Ascending aorta (tissue), 2 donors: ENCODE measurements at places on chromosomes 16 and 17. TPM values are rescaled to one million over a fixed set of nuclear protein-coding genes. Genes with fewer than 3 reads are reported as not detected.

SUZ12 gene
- total RNA-seq = 6.5 TPM

CTRB1 gene
- not detected for total RNA-seq

TEX14 gene
- total RNA-seq = not detected

STX1B gene
- 2.0 TPM for total RNA-seq

RAB26 gene
- not detected for total RNA-seq

UNC13D gene
- 33.1 TPM for total RNA-seq

CDRT15L2 gene
- total RNA-seq = not detected

CBFA2T3 gene
- 32.8 TPM for total RNA-seq

KRT9 gene
- not detected for total RNA-seq

KRT14 gene
- total RNA-seq = 10.3 TPM

NOG gene
- total RNA-seq = not detected

RAC3 gene
- total RNA-seq = not detected

HES7 gene
- total RNA-seq = not detected

ZNF469 gene
- 3.0 TPM for total RNA-seq

KRTAP2-2 gene
- not detected for total RNA-seq
